ENCODE measurements at places on chromosomes 5 and 9.

DNA sequence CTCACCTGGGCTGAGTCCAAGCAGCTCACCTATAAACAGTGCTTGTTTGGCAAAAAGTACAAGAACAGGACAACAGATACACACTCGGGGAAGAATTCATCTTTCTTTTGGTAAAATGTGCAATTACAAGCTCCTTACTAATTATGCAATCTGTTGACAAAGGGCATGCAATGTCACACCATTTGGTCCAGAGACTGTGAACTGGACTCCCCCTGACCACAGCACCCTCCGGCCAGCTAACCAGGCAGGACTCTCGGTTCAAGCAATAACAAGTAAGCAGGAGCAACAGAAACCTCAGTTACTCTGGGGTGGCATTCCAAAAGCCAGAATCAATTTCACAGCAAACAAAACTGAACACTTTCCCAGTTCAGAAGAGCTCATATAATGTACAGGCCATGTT, 113.8 kb downstream of the GNAQ start:
- DNase-seq, result no peak

GRCh38 chr5:107456281-107456715, 214.4 kb downstream of the EFNA5 start:
- DNase-seq, result no peak

GRCh38 chr5:109468288-109468676, 58.5 kb upstream of the PJA2 start:
- no peak for DNase-seq

DNA sequence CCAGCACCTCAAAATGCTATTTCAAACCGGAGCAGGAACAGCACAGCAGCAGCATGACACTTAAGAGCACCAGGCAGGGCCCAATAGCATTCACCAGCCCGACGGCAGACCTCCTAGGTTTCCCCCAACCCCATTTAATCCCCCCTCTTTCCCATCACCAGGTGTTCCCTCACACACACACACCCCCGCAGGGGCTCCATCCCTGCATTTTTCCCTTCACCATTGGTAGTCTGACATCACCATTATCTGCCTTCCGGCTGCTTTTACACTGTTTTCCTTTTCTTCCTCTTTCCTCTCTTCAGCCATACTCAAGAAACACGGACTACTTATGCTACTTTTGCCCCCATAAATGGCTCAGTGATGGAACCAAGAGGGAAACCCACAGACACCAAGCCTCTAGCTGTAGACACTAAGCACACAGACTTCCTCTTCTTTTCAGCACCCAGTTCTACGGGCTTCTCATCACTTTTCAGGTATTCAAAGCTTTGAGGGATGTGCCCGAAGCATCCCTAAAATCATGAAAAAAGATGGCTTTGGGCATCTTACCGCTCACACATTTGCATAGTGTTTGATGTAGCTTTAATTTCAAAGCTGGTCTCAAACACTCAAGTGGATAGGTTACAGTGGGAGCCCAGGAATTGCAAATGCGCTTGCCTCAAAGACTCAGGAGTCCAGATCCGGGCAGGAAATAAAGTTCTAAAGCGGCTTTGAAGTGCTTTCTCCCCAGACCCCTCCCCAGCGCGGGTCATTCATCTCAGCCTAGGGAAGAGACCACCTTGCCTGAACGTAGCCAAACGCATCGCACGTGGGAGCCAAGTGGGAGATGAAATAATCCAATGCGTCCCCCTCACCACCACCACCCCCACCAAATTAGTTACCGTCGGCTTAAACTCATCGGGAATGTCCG, 141.5 kb downstream of the TSSK1B start:
- DNase-seq, result no peak

DNA sequence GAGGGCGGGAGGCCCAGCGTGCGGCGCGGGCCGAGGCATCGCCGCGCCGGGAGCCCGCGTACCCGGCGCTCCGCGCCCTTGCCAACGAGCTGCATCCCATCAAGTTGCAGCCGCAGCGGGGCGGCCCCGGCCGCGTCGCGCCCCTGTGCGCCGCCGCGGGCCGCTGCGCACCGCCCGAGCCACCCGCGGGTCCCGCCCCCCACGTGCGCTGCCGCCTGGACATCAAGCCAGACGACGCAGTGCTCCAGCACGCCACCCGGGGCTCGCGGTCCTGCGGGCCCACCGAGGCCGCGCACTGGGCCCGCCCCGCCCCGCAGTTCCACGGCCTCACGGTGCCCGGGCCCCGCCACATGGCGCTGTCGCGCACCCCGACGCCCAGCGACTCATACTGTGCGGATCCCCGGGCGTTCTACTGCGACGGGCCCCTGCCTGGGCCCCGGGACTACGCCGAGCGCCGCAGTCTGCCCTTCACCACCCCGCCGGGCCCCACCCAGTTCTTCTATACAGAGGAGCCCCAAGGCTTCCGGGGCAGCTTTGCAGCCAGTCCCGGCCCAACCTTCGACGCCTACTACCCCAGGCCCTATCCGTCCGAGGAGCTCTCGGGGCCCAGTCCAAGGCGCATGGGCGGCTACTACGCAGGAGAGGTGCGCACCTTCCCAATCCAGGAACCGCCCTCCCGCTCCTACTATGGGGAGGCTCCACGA, 2.6 kb downstream of the AJM1 start:
- DNase-seq, result no peak

- no peak for DNase-seq
Measured at GRCh38 chr9:137784641-137785513, 92.7 kb upstream of the CACNA1B start.

DNA sequence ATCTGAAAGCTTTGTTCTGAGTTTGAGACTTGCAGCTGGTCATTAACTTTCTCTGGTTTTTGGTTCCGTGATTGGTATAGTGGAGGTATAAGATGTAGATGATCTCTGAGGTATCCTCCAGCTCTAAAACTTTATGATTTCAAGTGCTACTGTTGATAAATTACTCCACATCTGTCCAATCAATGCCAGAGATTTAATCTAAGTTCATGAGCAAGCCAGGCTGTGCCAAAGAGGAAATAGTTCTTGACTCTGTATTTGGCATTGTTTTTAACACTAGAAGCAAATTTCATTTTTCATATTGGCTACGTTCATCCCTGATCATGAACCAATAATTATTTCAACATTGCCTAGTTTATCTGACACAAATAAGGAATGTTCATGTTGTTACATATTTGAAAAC, 28.5 kb upstream of the CHD1 start:
- no peak for DNase-seq

Measured in central memory CD4-positive, alpha-beta T cell (primary cell).